ENCODE measurements at places on chromosomes 3 and 15.

DNA sequence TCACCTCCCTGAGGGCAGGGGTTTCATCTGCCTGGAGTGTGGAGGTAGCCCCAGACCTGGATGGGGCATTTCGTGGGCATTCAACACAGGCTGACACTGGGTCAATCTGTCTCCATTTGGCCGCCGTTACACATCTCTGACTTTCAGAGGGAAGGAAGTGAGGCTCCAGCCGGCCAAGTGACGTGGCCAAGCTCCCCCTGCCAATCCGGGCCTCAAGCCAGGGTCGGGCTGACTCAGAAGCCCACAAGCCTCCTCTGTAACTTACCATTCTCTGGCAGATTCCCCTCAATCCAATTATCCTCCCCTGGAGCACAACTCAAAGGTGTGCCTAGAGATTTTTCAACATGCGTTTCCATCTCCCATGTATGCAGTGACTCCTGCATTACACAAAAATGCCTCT lies 227.6 kb downstream of the KLF13 start:
- H3K27me3 ChIP-seq, result no peaks in the 10 kb centered on the region
- H3K4me1 ChIP-seq, result no peaks in the 10 kb centered on the region
- no peak overlapping the region for H3K27ac ChIP-seq
- no peak overlapping the region for H3K4me3 ChIP-seq
- no peaks in the 10 kb centered on the region for H3K36me3 ChIP-seq
- DNase-seq, result no peak

- H3K4me3 ChIP-seq, result no peak overlapping the region
- H3K36me3 ChIP-seq, result no peaks in the 10 kb centered on the region
- no peaks in the 10 kb centered on the region for H3K27me3 ChIP-seq
Measured at GRCh38 chr3:151430821-151431484, 29.9 kb downstream of the IGSF10 start.

GRCh38 chr3:125324341-125324740 lies 50.8 kb downstream of the ZNF148 start:
- no peak for DNase-seq
- H3K4me3 ChIP-seq, result no peak overlapping the region
- H3K4me1 ChIP-seq, result no peaks in the 10 kb centered on the region
- no peak overlapping the region for H3K27ac ChIP-seq
- H3K27me3 ChIP-seq, result no peaks in the 10 kb centered on the region

DNA sequence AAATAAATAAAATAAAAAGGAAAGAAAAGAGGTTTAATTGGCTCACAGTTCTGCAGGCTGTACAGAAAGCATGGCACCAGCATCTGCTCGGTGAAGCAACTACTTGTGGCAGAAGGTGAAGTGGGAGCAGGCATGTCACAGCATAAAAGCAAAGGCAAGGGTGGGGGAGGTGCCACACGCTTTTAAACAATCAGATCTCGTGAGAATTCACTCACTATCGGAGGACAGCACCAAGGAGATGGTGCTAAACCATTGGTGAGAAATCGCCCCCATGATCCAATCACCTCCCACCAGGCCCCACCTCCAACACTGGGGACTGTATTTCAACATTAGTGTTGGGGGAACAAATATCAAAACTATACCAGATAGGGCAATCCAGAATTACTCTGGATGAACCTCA lies 15.3 kb downstream of the SCG3 start:
- peaks cover 18% of the 10 kb centered on the region for H3K27me3 ChIP-seq
- H3K36me3 ChIP-seq, result no peaks in the 10 kb centered on the region
- H3K4me1 ChIP-seq, result no peaks in the 10 kb centered on the region
- H3K27ac ChIP-seq, result no peak overlapping the region

GRCh38 chr3:100560426-100560825 lies 49.0 kb upstream of the ADGRG7 start:
- peaks cover 13% of the 10 kb centered on the region for H3K4me1 ChIP-seq
- peak overlapping the region; percentile 61 for H3K27ac ChIP-seq
- no peaks in the 10 kb centered on the region for H3K27me3 ChIP-seq
- no peak for DNase-seq

GRCh38 chr3:195033531-195034091 lies 237.3 kb downstream of the XXYLT1 start:
- DNase-seq, result peak; percentile 54
- no peaks in the 10 kb centered on the region for H3K27me3 ChIP-seq
- peaks cover 39% of the 10 kb centered on the region for H3K4me1 ChIP-seq
- no peaks in the 10 kb centered on the region for H3K36me3 ChIP-seq

GRCh38 chr3:71580636-71581456 lies 2.7 kb downstream of the FOXP1 start:
- no peak for DNase-seq
- peak overlapping the region; percentile 97 for H3K27ac ChIP-seq
- H3K36me3 ChIP-seq, result no peaks in the 10 kb centered on the region

Data from hepatocyte (in vitro differentiated cells).